ENCODE measurements at places on chromosomes 12 and 14.
A peak's percentile ranks its signal among the peaks of the same experiment; 100 is the strongest.

DNA sequence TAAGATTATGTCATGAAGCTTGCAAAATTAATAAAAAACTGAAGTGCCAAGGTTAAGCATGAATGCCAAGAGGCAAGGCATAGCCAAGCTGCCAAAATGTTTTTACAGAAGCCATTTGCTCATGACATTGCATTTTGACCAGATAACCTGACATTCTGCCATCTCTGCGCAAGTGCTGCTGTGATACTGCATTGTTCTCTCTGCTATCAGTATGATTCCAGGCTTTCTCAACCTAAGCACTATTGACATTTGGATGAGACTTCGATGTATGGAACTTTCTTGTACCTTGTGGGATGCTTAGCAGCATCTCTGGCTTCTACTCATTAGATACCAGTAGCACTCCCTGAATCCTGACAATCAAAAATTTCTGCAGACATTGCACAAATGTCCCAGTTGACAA lies 139.2 kb downstream of the RASSF9 start:
- H3K27me3 ChIP-seq = no peaks in the 10 kb centered on the region
- no peak overlapping the region for H3K27ac ChIP-seq
- H3K4me1 ChIP-seq = no peaks in the 10 kb centered on the region
- no peaks in the 10 kb centered on the region for H3K36me3 ChIP-seq
- no peak for DNase-seq

GRCh38 chr12:131599190-131600159 lies 111.4 kb upstream of the SFSWAP start:
- DNase-seq = no peak
- no peaks in the 10 kb centered on the region for H3K27me3 ChIP-seq
- H3K27ac ChIP-seq = no peak overlapping the region
- H3K4me1 ChIP-seq = no peaks in the 10 kb centered on the region

DNA sequence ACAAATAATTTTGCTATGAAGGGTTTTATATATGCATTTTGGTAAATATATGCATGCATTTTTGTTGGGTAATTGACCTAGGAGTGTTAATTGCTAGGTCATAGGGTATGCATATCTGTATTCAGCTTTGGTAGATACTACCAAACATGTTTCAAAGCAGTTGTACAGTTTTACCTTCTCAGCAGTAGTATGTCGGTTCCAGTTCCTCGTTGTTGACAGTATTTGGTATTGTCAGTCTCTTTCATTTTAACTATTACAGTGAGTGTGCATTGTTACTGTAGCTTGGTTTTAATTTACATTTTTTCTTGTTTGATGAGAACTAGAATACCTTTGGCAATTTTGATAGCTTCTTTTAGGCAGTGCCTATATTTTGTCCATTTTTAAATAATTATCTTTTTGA lies 98.9 kb downstream of the ARID2 start:
- H3K27ac ChIP-seq = no peak overlapping the region
- no peak for DNase-seq
- no peak overlapping the region for H3K4me3 ChIP-seq
- H3K4me1 ChIP-seq = no peaks in the 10 kb centered on the region
- no peaks in the 10 kb centered on the region for H3K27me3 ChIP-seq
- peaks cover 1% of the 10 kb centered on the region for H3K36me3 ChIP-seq

GRCh38 chr12:109549613-109550270 lies 23.6 kb downstream of the MMAB start:
- H3K36me3 ChIP-seq = no peaks in the 10 kb centered on the region
- no peaks in the 10 kb centered on the region for H3K27me3 ChIP-seq
- no peak overlapping the region for H3K4me3 ChIP-seq

GRCh38 chr12:19273482-19274330 lies 144.2 kb downstream of the PLEKHA5 start:
- H3K4me1 ChIP-seq = peaks cover 5% of the 10 kb centered on the region
- no peak overlapping the region for H3K4me3 ChIP-seq
- DNase-seq = peak; percentile 10
- no peaks in the 10 kb centered on the region for H3K27me3 ChIP-seq
- peak overlapping the region; percentile 68 for H3K27ac ChIP-seq
- peaks cover 3% of the 10 kb centered on the region for H3K36me3 ChIP-seq

DNA sequence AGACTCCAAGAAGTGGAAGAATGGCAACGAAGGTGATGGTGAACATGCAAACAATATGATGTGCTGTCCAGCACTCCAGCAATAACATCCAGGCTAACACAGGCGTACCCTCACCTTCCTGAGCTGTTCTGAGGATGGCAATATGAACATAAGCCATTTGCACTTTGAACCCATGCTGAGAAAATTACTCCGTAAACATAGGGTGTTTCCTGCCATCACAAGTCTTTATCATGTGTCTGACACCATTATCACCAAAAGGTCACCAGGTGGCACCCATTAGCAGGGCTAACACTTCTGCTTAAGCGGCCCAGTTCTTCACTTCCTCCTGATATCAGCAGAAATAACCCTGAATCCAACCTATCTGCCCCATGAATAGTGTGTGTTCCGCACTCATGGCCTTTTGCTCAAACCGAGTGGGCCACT lies 482.8 kb downstream of the MED13L start:
- H3K4me3 ChIP-seq = no peak overlapping the region
- no peaks in the 10 kb centered on the region for H3K36me3 ChIP-seq
- no peaks in the 10 kb centered on the region for H3K27me3 ChIP-seq
- peak; percentile 26 for DNase-seq

GRCh38 chr14:77790566-77791224 lies 9.2 kb upstream of the ADCK1 start:
- no peak overlapping the region for H3K4me3 ChIP-seq
- H3K27ac ChIP-seq = no peak overlapping the region
- peaks cover 4% of the 10 kb centered on the region for H3K4me1 ChIP-seq
- H3K27me3 ChIP-seq = no peaks in the 10 kb centered on the region
- peak; percentile 82 for DNase-seq

GRCh38 chr12:118136559-118137003 lies 657 bp downstream of the PEBP1 start:
- H3K27ac ChIP-seq = peak overlapping the region; percentile 15
- peaks cover 21% of the 10 kb centered on the region for H3K36me3 ChIP-seq
- H3K27me3 ChIP-seq = no peaks in the 10 kb centered on the region
- peak overlapping the region; percentile 97 for H3K4me3 ChIP-seq
- peak; percentile 62 for DNase-seq

GRCh38 chr14:35158951-35159653 lies 36.8 kb downstream of the PRORP start:
- no peaks in the 10 kb centered on the region for H3K36me3 ChIP-seq
- peak; percentile 91 for DNase-seq
- no peak overlapping the region for H3K27ac ChIP-seq
- no peaks in the 10 kb centered on the region for H3K27me3 ChIP-seq

- H3K4me1 ChIP-seq = no peaks in the 10 kb centered on the region
- no peaks in the 10 kb centered on the region for H3K36me3 ChIP-seq
- H3K27me3 ChIP-seq = no peaks in the 10 kb centered on the region
- no peak overlapping the region for H3K4me3 ChIP-seq
Observed at GRCh38 chr14:60760644-60761364, 26.2 kb downstream of the MNAT1 start.

GRCh38 chr14:89721956-89722355 lies 232.6 kb downstream of the EFCAB11 start:
- no peaks in the 10 kb centered on the region for H3K4me1 ChIP-seq
- no peak overlapping the region for H3K4me3 ChIP-seq
- H3K36me3 ChIP-seq = no peaks in the 10 kb centered on the region
- DNase-seq = no peak
- no peak overlapping the region for H3K27ac ChIP-seq
- no peaks in the 10 kb centered on the region for H3K27me3 ChIP-seq

- no peaks in the 10 kb centered on the region for H3K27me3 ChIP-seq
- peaks cover 6% of the 10 kb centered on the region for H3K4me1 ChIP-seq
- no peak overlapping the region for H3K4me3 ChIP-seq
- no peak overlapping the region for H3K27ac ChIP-seq
Observed at GRCh38 chr14:70032447-70032846, 153.2 kb downstream of the SMOC1 start.

- H3K4me1 ChIP-seq = peaks cover 8% of the 10 kb centered on the region
- DNase-seq = peak; percentile 53
- H3K27me3 ChIP-seq = no peaks in the 10 kb centered on the region
- no peak overlapping the region for H3K4me3 ChIP-seq
Observed at GRCh38 chr14:75310295-75311111, 31.9 kb downstream of the FOS start.

- no peaks in the 10 kb centered on the region for H3K27me3 ChIP-seq
- no peak for DNase-seq
- H3K4me1 ChIP-seq = no peaks in the 10 kb centered on the region
- H3K36me3 ChIP-seq = no peaks in the 10 kb centered on the region
- no peak overlapping the region for H3K27ac ChIP-seq
- no peak overlapping the region for H3K4me3 ChIP-seq
Observed at GRCh38 chr14:84064316-84065125, 1465.4 kb upstream of the FLRT2 start.

DNA sequence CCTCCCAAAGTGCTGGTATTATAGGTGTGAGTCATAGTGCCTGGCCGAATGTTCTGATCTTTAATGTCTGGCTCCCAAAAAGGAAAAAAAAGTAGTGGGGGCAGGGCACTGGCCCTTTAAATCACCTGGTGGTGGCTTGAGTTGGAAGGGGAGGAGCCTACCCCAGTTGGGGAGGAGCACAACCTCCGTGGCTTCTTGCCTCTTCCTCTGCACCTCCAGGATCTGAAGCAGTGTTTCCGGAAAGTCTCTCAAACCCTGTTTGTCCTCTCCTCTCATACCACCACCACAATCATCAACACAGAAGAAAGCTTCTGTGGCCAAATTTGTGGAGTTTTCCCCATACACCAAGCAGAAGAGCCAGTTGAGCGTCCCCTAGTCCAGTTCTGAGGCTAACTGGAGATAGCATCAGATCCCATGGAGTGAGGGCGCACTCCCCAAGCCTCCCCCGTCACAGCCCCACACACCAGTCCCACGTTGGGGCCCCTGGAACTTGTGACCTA lies 24.3 kb upstream of the RCOR1 start:
- H3K4me1 ChIP-seq = peaks cover 12% of the 10 kb centered on the region
- H3K36me3 ChIP-seq = no peaks in the 10 kb centered on the region
- H3K27ac ChIP-seq = peak overlapping the region; percentile 91
- no peaks in the 10 kb centered on the region for H3K27me3 ChIP-seq

DNA sequence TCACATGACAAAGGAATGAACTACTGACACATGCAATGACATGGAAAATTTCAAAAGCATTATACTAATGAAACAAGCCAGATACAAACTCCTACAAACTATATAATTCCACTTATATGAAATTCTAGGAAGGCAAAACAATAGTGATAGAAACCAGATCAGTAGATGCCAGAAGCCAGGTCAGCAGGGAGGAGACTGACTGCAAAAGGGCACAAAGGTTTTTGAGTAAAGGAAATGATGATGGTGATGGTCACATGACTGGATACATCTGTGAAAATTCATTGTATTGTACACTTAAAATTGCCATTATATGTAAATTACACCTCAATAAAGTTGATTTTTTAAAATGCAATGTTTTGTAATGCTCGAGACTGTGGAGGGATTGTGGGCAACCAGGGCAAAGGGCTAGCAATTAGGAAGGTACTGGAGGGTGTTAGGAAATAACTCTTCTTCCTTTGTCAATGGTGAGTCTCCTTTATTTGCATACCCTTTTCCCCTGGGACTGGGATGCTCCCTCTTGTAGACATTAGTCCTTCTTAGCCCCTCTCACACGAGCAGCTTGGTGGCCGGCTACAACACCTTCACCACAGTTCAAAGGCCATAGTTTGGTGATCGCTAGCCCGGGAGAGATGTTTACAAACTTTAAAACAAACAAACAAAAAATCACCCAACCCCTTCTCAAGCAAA lies 6.7 kb upstream of the PRPF40B start:
- H3K36me3 ChIP-seq = no peaks in the 10 kb centered on the region
- no peak overlapping the region for H3K27ac ChIP-seq
- H3K4me3 ChIP-seq = no peak overlapping the region
- no peaks in the 10 kb centered on the region for H3K4me1 ChIP-seq
- no peak for DNase-seq

GRCh38 chr12:63045020-63045860 lies 105.8 kb downstream of the AVPR1A start:
- H3K27ac ChIP-seq = peak overlapping the region; percentile 48
- no peak overlapping the region for H3K4me3 ChIP-seq
- peak; percentile 48 for DNase-seq
- H3K36me3 ChIP-seq = no peaks in the 10 kb centered on the region

- no peaks in the 10 kb centered on the region for H3K36me3 ChIP-seq
- no peak overlapping the region for H3K4me3 ChIP-seq
- no peak for DNase-seq
- H3K27me3 ChIP-seq = no peaks in the 10 kb centered on the region
- H3K4me1 ChIP-seq = no peaks in the 10 kb centered on the region
Observed at GRCh38 chr12:76252031-76252430, 96.2 kb downstream of the BBS10 start.

DNA sequence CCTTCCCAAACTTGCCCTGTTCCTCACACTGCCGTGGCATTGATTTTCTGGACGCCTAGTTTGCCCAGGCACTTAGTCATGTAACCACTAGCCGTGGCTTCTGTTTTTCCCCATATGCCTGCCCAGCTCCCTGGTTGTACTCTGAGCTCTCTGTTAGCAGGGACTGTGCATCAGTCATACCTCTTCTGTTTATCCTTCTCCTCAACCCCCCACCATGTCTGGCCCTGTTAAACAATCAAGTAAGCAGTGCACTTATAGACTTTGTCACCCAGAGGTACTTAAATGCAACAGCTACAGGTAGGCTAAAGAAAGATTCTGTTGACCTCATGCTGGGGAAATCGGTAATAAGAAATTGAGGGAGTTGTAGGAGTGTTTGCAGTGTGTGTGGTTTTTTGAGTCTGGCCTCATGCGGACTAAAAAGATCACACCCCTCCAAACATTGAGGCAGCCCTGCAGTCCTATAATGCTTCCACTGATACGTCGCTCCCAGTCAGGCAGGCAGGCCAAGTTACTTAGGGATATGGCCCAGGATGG lies 17.0 kb downstream of the UBE3B start:
- H3K27me3 ChIP-seq = no peaks in the 10 kb centered on the region
- H3K4me3 ChIP-seq = no peak overlapping the region
- H3K4me1 ChIP-seq = peaks cover 2% of the 10 kb centered on the region
- H3K36me3 ChIP-seq = peaks cover 18% of the 10 kb centered on the region
- DNase-seq = no peak

DNA sequence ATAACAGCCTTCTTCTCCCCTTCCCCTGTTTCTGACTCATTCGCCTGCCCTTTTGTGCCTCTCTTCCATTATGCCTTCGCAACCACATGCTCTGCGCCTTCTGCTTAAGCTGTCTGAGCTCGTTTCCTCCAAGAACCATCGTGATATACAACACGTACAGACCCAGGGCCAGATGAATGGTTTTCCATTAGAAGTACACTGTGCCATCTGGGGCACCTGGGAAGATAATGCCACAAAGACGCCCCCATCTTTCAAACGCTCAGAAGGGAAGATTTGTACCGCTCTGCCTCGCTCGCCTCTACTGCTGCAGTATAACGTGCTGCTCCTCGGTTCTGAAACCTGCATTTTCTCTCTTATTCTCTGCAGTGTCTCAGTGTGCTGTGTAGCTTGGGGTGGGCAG lies 470.9 kb upstream of the STXBP6 start:
- H3K27me3 ChIP-seq = no peaks in the 10 kb centered on the region
- no peak for DNase-seq
- H3K4me1 ChIP-seq = no peaks in the 10 kb centered on the region
- no peak overlapping the region for H3K4me3 ChIP-seq

DNA sequence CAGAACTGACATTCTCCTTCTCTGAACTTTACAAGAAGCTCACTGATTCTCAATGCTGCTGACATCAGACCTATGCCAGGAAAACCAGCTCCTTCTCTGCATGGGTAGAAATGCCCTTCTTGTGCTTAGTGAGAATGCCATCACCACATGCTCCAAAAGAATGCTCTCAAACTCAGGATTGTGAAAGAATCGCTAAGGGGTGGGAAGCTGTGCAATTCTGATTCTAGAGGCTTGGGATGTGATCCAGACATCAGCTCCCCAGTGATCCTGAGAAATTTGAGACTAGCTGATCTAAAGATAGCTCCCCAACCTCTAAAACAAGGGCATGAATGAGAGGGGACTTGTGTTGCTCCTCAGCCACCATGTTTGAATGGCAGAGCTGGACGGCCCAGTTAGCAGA lies 113.2 kb downstream of the DPF3 start:
- H3K4me3 ChIP-seq = no peak overlapping the region
- no peaks in the 10 kb centered on the region for H3K27me3 ChIP-seq
- no peaks in the 10 kb centered on the region for H3K36me3 ChIP-seq
- DNase-seq = no peak

Data from trophoblast cell (in vitro differentiated cells and primary cell).